ENCODE measurements at places on chromosomes 16 and 17.

DNA sequence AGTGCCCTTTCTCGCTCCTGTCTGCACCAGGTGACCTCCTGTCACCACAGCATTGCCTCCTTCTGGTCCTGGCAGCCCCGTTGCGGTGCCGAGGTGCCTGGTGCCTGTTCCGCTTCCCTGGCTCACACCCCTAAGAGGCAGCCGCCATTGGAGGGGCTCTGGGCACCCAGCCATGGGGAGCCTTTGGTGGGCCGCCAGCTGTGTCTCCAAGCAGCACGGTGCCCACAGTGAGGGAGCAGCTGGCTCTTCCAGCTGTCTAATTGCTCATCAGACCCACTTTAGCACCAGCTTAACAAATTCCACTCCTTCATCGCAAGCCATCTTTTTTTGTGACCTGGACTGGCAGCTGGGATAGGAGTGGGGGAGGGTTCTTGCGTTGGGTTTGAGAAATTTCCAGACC, 276.1 kb downstream of the SNX29 start:
- DNase-seq, result no peak

DNA sequence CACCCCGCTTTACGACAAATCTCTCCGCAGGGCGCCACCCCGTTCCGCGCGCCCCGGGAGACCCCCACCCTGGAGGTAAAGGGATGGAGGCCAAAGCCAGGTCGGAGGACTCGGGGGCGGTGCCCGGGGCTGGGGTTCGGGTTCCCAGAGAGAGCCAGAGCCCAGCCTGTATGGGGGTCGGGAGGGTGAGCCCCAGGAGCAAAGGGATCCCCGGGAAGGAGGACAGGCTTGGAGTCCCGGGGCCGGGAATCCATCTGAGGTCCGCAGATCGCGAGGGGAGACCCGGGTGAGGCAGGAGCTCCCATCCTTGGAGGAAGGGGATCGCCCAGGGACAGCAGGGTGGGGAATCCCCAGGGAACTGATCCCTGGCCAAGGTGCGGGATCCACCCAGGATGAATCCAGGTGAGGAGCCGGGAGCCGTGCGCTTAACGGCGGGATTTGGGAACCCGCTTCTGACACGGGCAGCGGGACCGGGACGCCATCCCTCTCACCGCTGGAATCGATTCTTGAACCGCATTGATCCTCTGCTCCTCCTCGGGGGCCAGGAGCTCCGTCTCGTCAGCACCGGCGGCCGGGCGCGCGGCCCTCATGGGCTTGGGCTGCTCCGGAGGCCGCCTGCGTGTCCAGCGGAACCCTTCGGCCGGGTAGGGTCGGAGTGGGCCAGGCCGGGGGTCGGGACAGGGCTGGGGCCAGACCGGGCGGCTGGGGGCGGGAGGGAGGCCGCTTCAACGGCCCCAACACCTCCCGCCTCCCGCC, at the start of gene MMD:
Gene MMD (minus strand): TSS at position 657 of the 756 bp plus-strand sequence. CDS start 140 bp downstream, at position 517.
- no peak for DNase-seq

DNA sequence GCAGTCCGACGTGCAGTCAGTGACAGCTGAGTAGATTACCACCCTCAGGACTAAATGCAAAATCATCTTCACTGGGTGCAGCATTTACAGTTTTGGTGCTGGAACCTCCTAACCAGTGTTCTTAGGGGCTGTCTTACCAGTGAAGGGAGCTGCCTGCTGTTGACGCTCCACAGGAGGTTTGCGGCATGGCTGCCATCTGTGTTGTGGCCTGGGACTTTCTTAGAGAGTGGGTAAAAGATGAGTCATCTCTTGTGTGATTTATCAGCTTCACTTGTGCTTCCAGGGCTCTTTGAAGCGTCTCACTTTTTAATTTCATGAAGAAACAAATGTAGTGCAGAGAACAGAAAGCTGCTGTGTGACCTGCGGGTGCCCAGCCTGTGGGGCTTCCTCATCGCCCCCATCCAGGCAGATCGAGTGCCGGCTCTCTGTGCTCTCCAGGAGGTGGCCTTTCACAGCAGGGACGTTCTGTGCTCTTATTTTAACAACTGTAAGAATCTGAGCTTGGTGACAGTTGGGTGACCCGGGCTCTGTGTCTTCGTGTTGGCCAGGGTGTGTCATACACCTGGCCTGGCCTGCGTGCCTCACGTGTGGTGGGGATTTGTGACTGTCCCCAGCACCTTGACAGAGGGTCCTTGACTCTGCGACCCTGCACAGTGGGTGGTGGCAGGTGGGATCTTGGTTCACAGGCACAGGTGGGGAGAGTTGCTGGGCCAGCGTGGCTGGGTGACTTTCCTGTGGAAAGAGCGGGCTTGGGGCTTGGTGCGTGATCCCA, 24.3 kb upstream of the ZNF750 start:
- no peak for DNase-seq

DNA sequence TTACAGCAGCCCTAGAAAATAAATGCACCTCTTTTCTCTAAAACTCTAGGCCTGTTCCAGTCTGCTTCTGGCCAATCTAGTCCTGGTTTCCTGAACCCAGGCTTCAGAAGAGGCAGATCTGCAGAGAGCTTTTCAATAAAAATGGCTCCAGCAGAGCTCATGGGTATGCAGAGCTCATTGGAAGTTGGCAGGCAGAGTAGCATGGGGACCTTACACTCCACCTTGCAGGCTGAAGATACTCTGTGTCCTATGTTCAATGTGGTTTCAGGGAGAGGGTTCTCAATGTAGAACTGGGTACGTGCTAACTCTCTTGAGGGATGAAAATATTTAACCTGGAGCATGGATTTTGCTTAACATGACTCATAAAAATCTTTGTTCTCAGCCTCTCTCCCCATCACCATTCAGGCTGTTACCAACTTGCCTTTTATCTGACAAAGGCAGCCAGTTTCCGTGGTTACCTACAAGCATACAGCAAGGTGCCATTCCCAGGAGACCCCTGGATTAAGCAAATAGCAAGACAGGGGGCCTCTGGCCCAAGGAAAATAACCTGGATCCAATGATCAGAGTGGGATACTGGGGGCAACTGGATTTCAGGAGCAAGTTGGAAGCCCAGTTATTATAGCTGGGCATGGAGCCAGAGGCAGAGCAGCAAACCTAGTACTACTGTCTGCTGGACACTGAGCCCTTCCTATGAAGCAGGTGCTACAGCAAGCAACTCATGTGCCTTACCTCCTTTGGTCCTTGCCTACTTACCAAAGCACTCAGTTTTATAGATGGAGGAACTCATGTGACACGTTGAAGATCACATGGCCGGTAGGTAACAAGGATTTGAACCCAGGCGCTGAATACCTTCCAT, 98.2 kb upstream of the DHX40 start:
- no peak for DNase-seq
